Osteoblast (primary cell): ENCODE measurements at places on chromosomes 16 and 17.
A peak's percentile ranks its signal among the peaks of the same experiment; 100 is the strongest.

GRCh38 chr17:35529866-35530265, 7.6 kb downstream of the SLFN12L start:
- DNase-seq = no peak

GRCh38 chr17:65409381-65409780, 152.1 kb downstream of the AXIN2 start:
- DNase-seq = no peak

- peak; percentile 47 for DNase-seq
Measured at GRCh38 chr17:49343273-49343672, 18.8 kb downstream of the ZNF652 start.

- no peak for DNase-seq
Measured at GRCh38 chr17:43753493-43754129, 5.0 kb downstream of the SOST start.

- DNase-seq = peak; percentile 94
Measured at GRCh38 chr17:7478276-7479212, 887 bp downstream of the ZBTB4 start.

GRCh38 chr17:274902-275301, 77.7 kb downstream of the RPH3AL start:
- peak; percentile 32 for DNase-seq

GRCh38 chr16:4376893-4377572, 5.4 kb downstream of the VASN start:
- no peak for DNase-seq

GRCh38 chr16:4882633-4883285, 35.5 kb downstream of the UBN1 start:
- DNase-seq = peak; percentile 79

DNA sequence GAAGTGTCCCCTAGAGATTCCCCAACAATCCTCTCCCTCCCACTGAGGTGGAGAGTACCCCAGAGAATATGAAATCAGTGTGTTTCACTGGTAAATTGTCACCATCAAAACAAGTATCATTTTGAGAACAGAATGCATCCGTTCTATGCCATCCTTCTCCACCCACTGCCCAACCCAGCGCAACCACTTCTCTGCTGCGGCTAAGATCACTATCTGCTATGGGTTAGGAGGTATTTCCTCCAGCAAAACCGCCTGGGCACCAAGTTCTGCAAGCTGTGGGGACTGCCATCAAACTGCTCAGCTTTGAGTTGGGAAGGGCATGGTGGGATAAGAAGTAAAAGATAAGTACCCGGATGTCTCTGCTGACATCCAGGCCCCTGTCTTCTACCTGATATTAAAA, 24.4 kb downstream of the CNTNAP1 start:
- DNase-seq = no peak

GRCh38 chr17:42180922-42181850, at the start of gene KCNH4:
Gene KCNH4, minus strand, starts transcription at chr17:42181142. Its CDS starts 197 bp downstream, at chr17:42180945.
- DNase-seq = peak; percentile 96

DNA sequence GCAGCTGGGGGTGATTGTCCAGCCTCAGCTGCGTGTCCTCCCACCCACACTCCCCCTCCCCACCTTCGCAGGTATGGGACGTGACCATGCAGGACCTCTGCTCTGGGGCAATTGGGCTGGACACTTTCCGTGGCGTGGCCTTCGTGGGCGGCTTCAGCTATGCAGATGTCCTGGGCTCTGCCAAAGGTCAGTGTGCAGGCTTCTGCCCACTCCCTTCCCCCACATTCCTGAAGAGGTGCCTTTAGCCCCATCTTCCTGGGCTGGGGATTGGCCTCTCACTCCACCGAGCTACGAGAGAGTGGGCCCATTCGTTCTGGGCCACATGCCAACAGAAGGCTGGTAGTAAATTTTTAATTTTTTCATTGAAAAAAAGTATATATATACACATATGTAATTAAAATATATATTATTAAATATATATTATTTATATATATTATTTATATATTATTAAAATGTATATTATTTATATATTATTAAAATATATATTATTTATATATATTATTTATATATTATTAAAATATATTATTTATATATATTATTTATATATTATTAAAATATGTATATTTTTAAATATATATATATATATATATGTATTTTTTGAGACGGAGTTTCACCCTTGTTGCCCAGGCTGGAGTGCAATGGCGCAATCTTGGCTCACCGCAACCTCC, 18.5 kb downstream of the PFAS start:
- peak; percentile 60 for DNase-seq

DNA sequence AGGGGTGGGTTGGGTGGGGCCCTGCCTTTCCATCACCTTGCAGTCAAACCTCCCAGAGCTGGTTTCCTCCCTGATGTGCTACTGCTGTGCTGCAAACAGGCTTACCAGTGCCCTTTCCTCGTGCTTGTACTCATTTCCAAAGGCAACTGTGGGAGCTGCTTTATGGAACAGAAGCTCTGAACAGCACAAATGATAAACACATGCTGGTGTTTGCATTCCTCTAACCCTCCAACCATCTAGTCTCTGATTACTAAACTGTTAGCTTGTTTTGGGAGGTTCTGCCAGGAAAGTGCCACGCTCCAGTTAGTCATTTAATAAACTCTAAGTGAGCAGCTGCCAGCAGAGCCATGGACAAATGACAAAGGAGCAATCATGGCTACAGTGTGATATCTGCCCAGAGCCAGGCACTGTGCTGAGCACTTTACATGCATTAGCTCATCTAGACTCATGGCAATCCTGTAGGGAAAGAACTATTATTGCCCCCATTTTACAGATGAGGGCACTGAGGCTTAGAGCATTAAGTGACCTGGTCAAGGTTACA, 110.4 kb downstream of the VAT1L start:
- DNase-seq = no peak

DNA sequence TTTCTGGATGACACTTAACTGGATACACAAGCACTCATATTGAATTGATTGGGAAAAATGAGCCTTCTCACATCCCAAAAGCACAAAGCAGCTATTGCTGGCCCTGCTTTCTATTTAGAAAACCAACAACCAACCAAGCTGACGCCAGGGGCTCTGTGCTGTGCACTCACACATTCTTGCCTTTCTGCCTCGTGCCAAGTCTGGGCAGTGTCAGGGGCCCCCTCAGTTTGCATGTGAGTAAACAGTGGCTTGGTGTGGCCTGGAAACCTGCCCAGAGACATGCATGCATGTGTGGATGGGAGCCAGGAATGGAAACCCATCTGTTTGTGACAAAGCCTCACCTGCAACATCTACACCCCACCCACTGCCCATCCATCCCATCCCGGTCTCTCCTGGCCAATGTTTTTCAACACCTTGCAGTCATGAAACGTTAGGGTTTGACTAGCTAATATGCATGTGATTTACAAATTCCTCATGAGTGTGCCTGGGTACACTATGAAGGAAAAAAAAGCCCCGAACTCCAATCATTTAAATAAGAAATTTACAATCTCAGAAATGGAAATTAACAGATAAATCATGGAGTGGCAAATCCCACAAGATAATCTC, 20.4 kb downstream of the MIEF2 start:
- no peak for DNase-seq

DNA sequence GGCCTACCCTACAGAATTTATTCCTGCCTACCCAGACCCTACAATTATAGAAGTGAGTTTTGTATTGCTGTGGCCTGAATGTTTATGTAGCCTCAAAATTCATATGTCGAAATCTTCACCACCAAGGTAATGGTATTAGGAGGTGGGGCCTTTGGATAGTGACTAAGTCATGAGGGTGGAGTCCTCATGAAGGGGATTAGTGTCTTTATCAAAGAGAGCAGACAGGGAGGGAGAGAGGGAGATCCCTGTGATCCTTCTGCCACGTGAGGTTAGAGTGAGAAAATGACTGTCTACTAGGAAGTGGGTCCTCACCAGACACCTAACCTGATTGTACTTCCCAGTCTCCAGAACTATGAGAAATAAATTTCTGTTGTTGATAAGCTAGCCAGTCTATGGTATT, 981 bp upstream of the DUXB start:
- no peak for DNase-seq

DNA sequence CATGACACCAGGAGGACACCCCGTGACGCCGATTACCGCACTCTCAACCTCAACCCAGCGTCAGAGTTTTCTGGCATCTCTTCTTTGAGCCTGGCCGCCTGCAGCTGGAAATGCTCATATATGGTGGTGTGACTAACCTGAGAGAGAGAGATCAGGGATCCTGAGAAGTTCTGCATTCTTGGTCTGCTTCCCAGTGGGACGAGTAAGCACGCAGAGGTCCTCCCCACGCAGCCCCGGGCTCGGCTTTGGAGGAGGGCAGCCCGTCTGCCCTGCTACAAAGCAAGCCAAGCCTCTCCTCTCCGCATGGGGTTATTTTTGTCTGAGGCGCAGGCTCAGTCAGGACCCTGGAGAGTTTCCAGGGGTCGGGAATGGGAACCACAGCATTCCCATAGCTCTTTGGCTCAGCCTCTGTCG, 16.5 kb downstream of the CRISPLD2 start:
- DNase-seq = peak; percentile 100

DNA sequence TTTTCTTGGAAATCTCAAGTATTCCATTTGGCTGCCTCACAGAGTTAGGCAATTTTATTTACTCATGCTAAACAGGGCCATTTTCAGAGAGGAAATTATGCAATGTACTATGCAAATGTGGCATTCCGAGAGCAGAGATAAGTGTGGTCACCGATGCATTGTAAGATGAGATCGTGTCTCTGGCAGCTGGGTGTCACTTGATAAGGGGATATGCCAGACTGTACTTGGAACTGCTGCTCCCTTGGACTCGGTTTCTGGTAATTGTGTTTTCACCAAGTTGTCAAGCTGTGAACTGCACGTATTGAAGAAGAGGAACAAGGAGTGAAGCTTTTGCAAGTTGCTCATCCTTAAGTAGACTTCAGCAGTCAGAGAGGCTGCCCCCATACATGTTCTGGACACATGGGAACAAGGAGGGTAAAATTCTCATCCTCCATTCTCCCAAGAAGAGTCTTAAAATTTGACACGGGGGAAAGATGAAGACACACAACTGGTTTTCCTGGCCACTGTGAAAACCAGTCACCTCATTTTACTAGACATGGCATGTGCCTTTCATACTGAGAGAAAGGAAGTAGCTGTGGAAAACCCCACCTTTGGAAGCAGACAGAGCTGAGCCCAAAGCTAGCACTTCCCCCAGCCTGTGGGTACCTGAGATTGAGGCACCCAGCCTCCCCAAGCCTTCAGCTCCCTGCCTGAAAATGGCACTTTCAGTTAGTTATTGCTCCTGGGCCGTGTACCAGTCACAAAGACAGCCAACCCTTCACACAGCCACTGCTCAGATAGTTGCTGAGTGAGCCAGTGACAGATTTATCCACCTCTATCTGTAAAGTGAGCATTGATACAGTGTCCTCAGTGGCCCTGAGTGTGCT, 150.7 kb downstream of the SOCS1 start:
- DNase-seq = peak; percentile 92

GRCh38 chr17:27407916-27408864, 48.1 kb upstream of the KSR1 start:
- no peak for DNase-seq

DNA sequence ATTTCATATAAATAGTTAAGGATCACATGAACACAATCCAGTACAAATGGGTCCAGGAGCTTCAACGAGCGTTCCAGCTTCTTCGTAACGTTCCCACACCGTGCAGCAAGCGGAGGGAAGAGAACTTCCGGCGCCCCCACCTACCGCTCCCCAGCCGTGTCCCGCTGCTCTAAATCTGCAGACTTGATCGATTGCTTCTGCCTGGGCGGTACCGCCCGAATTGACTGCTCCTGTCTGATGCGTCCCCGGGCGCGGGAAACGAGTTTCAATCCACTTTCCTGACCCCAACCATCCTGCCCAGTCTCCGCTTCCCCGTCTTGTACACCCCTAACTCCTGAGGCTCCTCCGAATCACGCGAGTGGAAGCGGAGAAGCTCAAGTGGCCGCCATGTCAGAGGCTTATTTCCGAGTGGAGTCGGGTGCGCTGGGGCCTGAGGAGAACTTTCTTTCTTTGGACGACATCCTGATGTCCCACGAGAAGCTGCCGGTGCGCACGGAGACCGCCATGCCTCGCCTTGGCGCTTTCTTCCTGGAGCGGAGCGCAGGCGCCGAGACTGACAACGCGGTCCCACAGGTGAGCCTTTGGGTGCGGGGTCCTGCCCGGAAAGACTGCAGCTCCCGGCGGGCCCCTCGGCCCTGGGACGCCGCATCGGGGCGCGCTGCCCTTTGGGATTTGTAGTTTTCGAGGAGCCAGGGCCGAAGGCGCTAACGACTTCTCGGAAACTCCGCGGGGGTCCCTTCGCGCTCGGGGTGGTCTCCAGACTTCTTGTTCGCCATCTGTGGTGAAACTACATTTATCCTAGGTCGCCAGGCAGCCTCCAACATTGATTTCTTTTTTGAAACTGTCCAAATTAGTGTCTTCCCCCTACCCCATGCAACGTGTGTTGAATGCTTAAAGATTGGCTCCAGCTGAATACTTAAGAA, at the start of gene GINS3:
GINS3 (plus strand) TSS at position 257 of the 923 bp plus-strand sequence; CDS start at position 388, 131 bp downstream.
- DNase-seq = peak; percentile 98

- DNase-seq = peak; percentile 89
Measured at GRCh38 chr17:76688165-76688622, 22.6 kb downstream of the MXRA7 start.

DNA sequence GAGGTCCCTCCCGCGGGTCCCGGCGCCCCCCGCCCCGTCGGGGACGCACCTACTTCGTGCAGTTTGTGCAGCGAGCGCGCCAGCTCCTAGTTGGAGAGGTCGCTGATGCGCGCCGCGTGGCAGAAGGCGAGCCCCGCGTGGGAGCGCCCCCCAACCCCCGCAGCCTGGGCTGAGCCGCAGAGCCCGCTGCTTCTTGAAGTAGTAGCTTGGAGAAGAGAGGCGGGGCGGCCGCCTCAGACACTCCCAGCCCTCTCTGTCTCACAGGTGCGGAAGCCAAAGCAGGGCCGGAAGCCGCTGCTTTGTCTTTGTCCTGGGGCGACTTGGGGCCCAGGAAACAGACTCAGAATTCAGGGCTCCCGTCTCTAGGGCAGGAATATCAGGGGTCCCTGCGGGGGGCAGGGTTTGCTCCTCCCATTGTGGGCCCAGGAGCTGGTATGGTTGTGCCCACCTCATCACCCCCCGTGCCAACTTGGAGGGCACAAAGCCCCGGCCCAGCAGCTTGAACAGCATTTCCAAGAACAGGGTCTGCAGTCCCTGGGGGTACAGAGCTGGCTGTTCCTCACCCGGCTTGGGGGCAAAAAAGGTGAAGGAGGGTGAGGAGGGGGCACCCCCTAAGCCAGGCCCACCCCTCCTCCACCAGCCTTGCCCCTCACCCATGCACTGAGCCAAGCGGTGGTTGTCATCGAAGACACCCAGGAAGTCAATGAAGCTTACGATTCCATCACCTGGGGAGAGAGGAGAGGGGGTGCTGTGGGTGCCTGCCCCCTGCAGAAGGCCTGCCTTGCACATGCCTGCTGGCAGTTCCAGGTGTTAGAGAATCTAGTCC, 13.5 kb downstream of the SPATA32 start:
- no peak for DNase-seq
